ENCODE measurements at places on chromosomes 7 and 10. TPM values are rescaled to one million over a fixed set of nuclear protein-coding genes. Genes with fewer than 3 reads are reported as not detected.

The ZPBP gene
- not detected for total RNA-seq

DNA sequence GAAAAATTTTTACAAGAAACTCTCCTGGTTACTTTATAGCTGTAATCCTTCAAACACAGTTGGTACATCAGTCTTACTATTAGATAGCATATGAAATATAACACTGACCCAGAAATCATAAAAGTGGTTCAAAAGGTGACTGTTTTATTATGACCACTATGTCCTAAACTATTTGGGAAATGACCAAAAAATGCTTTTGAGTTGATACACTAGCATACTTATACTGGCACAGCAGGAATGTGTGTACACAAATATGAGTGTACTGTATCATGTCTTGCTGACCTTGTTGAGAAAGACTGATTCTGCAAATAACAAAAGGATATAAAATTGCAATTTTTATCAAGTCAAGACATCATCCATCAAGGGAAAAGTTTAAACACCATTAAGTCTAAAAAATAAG is 24.3 kb downstream of the CSTF2T start:
- no peak for DNase-seq

DNA sequence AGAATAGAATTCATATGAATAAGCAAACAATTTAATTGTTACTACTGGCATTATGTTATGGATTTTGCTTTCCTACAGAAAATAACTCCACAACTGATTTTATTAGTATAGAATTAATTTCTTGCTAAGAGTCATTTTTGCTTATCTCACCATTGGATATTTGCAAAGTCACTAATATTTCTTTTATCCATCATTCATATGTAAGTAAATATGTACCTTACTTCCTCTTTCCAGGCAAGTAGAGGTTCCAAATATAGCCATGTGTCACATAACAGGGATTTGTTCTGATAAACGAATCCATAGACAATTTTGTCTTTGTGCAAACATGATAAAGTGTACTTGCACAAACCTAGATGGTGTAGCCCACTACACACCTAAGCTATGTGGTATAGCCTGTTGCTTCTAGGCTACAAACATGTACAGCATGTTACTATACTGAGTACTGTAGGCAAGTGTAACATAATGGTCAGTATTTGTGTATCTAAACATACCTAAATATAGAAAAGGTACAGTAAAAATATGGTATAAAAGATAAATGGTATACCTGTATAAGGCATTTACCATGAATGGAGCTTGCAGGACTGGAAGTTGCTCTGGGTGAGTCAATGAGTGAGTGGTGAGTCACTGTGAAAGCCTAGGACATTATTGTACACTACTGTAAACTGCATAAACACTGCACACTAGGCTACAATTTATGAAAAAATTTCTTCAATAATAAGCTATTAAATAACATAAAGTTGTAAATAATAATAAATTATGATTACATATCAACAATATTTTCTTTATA is 18.3 kb downstream of the KLLN start:
- DNase-seq: no peak

The TMEM270 gene
- not detected for total RNA-seq

Data from naive thymus-derived CD8-positive, alpha-beta T cell (primary cell).